GM12878 (cell line): ENCODE measurements at places on chromosomes 1 and 21. TPM values are rescaled to one million over a fixed set of nuclear protein-coding genes. Genes with fewer than 3 reads are reported as not detected.

GRCh38 chr1:1972976-1973715, 30.4 kb downstream of the CFAP74 start:
- DNase-seq, result no peak

Gene STUM
- total RNA-seq, result 0.10 TPM in 1 of 2 replicates, not detected in the other

- DNase-seq, result no peak
Observed at GRCh38 chr1:156781585-156782186, 14.4 kb downstream of the PRCC start.

DNA sequence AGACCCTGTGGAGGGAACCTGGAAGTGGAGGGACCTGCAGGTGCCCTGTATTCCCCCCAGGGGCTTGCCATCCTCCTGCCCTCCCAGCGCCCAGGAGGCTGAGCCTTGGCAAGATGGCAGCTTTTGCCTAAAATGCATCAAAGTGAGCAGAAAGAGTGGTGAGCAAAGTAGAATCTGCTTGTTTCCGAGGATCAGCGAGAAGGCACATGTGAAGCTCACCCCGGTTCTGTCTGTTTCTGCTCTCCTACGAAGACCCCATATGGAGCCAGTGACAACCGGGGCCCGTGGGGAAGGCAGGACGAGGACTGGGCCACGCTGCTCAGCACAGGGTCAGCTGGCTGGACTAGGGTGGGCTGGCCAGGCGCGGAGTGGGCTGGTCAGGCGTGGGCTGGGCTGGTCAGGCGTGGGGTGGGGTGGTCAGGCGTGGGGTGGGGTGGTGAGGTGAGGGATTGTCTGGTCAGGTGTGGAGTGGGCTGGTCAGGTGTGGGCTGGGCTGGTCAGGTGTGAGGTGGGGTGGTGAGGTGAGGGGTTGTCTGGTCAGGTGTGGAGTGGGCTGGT, 5.2 kb upstream of the FNDC10 start:
- no peak for DNase-seq

Gene SH2D5
- total RNA-seq, result 0.56 and 0.59 TPM in 2 replicates

- DNase-seq, result no peak
Observed at GRCh38 chr1:27391511-27392095, 819 bp upstream of the GPR3 start.

DNA sequence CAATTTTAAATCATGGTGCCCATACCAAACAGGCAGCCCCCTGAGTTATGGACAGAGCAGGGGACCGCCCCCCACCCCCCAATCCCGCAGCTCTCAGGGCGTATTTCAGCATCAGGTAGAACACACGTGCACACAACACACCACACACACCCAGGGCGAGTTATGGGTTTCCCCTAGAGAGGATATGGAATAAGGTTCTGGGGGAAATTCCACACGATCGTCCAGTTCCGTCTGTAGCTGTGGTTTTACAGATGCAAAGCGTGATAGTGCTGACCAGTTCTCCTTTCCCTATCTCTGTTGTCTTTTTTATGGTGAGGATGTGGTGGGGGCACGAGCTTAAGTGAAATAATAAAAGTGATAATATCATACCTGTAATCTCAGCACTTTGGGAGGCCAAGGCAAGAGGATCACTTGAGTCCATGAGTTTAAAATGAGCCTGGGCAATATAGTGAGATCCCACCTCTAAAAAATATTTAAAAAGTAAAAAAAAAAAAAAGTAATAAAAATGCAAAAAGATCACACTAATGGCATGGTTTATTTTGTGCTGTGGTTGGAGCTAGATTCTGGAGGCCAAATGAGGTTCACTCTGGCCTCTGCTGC, 25.1 kb downstream of the C2CD2 start:
- DNase-seq, result peak; percentile 85

DNA sequence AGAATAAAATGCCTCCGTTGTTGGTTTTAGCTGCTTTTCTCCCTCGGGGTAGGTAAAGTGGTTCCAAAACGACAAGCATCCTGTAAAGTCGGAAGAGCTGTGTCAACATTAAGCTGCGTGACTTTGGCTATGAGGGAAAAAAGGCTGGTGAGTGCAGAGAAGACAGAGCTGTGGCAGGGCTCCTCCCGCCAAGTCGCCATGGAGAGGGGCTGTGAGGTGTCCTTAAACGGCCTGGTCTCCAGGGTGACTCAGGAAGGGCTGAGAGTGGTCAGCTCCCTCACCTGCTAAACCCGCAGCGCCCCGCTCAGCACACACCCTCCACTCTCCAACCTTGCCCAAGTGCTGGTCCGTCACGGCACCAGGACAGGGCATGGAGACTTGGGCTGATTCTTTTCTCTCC, 91.6 kb upstream of the SAMD11 start:
- DNase-seq, result no peak

Gene TRIM62
- 4.1 and 4.2 TPM in 2 replicates for total RNA-seq

- no peak for DNase-seq
Observed at GRCh38 chr21:45152265-45152746, 77.9 kb downstream of the ADARB1 start.

GRCh38 chr1:169877800-169878491, 15.8 kb downstream of the SCYL3 start:
- no peak for DNase-seq

DNA sequence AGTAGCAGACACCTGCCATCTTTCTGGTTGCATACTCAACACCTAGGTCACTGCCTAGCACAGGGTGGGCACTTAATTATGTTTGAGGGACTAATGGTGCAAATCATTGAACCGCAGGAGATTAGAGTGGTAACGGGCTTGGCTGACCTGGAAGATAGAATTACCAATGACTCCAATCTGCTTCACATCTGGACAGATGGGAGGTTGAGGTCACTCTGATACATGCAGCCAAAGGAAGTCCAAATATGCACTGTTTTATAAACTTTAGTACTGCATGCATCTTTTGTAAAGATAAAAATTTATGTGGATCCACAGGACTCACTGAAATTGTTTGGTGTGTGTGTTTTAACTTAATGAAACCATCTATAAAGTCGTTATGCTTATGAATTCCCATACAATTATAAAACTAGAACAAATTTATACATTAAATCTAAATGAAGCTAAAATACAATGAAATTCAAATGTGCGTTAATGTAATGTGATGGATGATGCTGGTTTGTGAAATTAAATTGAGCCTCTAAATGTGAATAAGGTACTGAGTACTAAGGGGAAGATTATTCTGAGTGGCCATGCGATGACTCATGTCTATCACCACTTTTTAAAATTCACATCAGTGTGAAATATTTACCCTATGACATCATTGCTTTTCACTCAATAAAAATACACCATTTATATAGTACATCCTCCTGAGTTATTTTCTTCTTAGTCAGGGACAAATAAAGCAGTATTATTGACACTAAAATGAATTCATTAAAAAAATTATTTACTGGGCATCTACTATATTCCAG, 224.7 kb upstream of the FAM78B start:
- no peak for DNase-seq
